ENCODE measurements at places on chromosomes 16 and 17.

DNA sequence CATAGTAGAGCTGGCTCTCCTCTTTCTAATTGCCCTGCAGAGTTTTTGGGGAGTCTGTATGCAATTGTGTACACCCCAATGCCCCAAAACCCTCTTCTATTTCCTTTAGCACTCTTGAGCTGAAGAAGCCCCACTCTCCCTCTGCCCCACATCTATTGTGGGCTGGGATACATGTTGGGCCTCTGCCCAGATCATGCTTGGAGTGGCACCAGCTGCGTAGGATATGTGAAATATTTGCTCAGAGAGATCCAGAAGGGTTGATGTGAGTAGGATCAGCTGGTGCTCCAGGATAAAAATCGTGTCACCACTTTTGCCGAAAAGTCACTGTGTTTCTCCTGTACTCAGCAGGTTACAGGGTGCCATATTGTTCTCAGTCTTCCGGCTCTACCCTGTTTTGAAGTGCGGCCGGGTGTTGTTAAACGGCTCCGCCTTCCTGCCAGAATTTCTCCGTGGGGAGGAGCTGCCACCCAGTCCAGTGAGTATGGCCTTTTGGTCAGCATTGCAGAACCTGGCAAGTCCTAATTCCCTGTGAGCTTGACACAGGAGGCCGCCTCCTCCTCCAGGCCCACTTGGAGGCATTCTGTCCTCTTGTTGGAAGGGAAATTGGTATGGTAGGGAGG, 664.5 kb downstream of the WWOX start:
- DNase-seq: no peak

DNA sequence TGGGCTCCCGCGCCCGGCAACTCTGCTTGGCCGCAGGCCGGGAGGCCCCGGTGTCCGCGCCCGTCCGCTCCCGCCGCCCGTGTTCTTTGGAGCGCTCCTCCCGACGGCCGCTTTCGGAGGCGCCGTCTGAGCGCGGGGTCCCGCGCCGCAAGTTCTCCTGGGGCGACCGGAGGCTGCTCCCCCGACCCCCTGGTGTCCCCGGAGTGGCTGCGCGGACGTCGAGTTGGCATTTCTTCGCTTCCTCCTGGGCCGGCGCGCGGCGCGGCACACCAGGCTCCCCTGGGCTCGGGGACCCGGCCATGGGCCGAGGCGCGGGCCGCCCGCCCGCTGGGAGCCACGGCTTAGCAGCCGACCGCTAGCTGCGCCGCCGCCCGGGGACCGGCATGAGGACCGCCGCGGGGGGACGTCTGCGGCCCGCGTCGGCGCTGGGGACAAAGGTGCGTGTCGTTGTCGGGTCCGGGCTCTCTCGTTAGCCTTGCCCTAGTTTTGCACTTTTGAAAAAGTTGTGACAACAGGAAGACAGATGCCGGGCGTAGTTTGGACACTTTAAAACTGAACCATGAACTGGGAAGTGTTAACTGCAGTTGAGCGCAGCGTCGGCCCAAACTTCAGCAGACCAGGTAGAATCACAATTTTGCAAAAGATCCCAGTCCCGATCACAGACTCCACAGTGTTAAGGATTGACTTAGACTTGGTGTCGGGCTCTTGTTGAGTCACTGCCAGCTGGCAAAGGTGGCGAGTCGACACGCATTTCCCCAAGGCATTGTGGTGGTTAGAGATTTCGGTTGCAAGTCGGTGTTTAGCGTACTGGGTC, 700 bp downstream of the UBN1 start:
- peak; percentile 41 for DNase-seq

DNA sequence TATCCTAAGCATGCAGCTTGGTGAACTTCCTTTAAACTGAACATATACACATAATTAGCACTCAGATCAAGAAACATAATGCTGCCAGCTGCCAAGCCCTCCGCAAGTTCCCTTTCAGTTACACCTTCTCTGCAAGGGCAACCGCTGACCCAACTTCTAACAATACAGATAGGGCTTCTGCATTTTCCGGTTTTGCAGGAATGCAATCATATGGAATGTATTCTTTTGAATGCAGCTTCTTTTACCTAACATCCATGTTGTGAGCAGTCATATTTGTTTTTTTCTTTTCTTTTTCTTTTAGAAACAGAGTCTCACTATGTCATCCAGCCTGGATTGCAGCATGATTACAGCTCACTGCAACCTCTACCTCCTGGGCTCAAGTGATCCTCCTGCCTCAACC, 110.7 kb downstream of the GSG1L start:
- no peak for DNase-seq

GRCh38 chr16:23941025-23941424, 105.2 kb downstream of the PRKCB start:
- DNase-seq: no peak

DNA sequence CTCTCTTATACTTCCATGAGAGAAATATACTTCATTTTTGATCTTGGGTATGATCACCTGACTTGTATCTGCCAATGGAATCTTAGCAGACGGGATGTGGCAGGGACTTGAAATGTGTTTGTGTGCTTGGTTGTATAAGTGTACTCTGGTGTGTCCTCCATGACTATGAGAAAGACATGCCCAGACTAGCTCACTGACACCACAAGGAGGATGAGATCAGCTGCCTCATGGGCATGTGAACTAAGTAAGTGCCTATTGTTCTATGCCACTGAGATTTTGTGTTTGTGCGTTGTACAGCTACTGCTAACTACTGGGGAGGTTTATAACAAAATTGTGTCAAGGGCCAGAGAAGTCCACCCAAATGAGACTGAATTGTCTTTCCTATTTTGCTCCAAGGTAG, 402.2 kb upstream of the SALL1 start:
- DNase-seq: no peak

- no peak for DNase-seq
These were observed 53.4 kb downstream of the GRB2 start for GRCh38 chr17:75352079-75352569.

- no peak for DNase-seq
These were observed 5.4 kb upstream of the NFATC3 start for GRCh38 chr16:68079626-68080344.

GRCh38 chr17:2101448-2102257, 46.8 kb downstream of the HIC1 start:
- DNase-seq: no peak

- DNase-seq: no peak
These were observed 8.3 kb downstream of the CAPNS2 start for GRCh38 chr16:55574811-55575210.

- DNase-seq: no peak
These were observed 13.4 kb downstream of the UTP6 start for GRCh38 chr17:31888124-31888523.

GRCh38 chr16:51163366-51163765, 12.3 kb upstream of the SALL1 start:
- no peak for DNase-seq

GRCh38 chr16:56836410-56837230, 28.4 kb upstream of the SLC12A3 start:
- DNase-seq: no peak

GRCh38 chr17:3979290-3979611, 15.0 kb upstream of the ATP2A3 start:
- DNase-seq: no peak

DNA sequence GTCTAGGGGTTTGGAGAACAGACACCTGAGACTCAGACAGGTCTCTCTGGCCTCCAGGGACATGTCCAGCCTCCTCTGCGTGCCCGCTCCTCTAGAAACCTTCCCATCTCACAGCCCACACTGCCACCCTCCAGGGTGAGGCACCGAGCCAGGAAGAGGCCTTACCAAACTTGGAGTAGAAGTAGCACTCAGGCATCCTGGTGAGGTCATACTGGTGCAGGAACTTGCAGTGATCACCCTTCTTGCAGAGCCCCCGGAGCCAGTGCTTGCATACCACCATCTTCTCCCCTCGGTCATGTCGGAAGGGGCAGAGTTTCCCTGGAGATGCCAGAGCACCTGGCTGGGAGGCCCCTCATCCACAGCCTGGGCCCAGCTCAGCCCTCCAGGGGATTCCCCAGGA, 4.2 kb downstream of the CPSF4L start:
- no peak for DNase-seq

DNA sequence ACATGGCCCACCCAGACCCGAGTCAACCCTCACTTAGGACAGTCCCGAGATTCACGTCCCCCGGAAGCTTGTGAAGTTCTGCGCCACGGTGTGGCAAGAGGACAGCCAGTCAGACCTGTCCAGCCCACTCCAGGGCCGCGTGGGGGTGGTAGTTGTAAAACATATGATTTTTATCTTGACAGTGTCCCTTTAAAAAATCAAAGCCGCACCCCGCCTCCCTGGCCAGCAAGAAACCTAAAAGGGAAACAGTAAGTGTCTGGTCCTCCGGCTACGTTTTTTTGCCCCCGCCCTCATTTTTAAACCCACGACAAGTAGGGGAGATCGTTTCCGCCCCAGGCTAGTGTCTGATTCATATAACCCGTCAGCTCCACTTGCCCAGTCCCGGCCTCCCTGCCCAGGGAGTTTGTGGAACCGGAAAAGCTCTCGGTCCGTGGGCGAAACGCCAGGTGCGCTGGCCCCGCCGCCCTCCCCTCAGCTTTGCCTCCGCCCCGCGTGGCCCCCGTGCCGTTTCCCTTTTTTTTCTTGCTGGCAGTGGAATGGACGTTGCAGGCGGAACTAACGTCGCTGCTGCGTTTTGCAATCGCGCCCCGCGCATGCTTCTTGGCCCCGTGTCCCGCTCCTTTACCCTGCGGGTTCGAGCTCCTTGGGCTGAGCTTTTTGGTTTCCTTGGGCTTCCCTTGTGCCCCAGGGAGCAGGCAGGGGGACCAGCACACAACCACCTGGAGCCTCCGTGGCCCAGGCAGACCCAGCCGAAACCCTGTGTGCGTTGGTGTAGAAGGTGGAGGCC, 13.3 kb upstream of the NUDT16L1 start:
- peak; percentile 49 for DNase-seq

- no peak for DNase-seq
These were observed 262.3 kb downstream of the STX8 start for GRCh38 chr17:9313346-9313745.

DNA sequence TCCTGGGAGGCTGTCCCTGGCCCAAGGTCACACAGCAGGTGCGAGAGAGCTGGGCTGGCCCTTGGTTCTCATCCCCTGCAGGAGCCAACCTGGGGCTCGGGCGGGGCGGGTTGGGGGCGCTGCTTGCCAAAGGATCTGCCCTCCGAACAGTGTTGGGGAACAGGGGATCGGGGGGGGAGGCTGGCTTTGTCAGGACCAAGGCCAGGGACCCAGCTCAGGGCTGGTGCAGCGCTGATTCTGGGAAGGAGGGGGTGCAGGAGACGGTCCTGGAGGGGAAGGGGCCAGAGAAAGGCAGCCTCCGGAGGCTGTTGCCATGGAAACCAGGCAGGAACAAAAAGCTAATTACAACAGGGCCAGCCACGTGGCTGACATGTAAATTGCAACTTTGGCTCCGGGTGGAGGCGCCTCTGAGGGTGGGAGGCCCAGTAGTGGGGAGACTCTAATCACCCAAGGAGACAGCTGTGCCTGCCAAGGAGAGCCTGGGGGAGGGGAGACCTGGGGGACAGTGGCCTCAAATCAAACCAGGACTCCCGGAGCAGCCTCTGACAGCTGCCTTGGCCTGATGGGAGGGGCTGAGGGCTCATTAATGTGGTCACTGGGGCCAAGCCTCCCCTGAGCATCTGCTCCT, 1.3 kb downstream of the TUBB3 start:
- DNase-seq: no peak

- DNase-seq: no peak
These were observed 24.3 kb downstream of the GP2 start for GRCh38 chr16:20303012-20303411.

GRCh38 chr17:32141258-32141657, 1.0 kb upstream of the RHOT1 start:
- DNase-seq: peak; percentile 89

DNA sequence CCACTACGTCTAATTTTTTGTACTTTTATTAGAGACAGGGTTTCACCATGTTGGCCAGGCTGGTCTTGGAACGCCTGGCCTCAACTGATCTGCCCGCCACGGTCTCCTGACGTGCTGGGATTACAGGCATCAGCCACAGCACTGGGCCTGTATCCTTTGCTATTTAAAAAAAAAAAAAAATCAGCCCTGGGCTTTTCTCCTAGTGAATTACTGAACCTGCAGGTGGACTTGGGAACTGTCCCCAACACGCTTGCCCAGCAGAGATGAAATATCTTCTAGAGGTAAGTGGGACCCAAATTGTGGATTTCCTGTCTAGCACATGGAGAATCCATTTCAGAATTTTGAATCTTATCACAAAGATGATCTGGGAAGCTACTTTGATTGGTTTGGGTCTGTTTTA, 14.8 kb downstream of the CNOT1 start:
- no peak for DNase-seq

- DNase-seq: no peak
These were observed 175.1 kb downstream of the MYO1D start for GRCh38 chr17:32701871-32702270.
